ENCODE measurements at places on chromosomes 7 and 10. TPM values are rescaled to one million over a fixed set of nuclear protein-coding genes. Genes with fewer than 3 reads are reported as not detected.

DNA sequence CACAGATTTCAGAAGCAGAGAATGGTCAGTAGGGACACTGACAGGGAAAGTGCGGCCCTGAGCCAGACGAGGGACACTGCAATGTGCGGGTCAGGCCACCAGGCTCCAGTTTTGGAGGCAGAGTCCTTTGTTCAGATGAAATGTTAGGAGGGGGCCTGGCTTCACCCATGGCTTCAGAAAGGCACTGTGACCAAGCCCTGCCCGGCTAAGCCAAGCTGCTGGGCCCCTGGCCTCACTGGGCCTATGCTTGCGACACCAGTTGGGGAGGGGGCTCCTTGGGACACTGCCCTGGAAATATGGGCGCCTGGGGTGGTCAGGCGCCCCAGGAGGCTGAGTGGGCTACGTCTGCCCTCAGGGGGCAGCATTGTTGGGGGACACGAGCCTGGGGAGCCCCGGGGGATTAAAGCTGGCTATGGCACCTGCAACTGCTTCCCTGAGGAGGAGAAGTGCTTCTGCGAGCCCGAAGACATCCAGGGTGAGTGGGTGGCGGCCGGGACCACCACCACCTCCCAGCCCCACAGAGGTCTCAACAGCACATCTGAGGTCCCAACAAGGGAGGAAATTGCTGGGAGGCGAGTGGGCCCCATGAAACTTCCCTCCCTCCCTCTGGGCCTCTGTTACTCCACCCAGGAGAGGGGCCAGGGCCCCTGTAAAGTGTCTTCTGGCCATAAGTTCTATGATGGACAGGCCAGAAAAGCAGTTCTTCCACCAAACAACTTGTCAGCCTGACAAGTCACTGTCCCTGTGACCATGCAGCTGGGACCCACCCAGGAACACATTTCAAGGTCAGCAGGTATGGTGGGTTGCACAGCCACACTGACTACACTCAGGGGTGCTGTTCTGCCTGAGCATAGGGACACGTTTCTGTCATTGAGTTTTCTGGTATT, 24.8 kb upstream of the CSGALNACT2 start:
- no peak for DNase-seq

GRCh38 chr7:95469848-95470247, 15.9 kb upstream of the ASB4 start:
- DNase-seq, result no peak

DNA sequence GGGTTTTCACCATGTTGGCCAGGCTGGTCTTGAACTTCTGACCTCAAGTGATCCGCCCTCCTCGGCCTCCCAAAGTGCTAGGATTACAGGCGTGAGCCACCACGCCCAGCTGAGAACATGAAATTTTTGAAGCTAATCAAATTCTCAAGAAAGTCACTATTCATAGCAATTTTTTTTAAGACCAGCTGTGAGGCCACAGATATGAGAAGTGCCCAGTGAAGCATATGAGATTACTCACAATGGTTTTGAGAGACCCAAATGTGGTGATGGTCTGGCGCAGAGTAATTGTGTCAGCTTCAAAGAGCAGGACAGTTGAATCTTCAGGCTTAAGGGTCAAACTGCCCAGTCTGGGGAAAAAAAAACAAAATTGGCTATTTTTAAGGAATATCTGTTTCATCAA, 16.2 kb downstream of the NCOA4 start:
- no peak for DNase-seq

GRCh38 chr7:30787486-30787885, 16.3 kb downstream of the MINDY4 start:
- no peak for DNase-seq

DNA sequence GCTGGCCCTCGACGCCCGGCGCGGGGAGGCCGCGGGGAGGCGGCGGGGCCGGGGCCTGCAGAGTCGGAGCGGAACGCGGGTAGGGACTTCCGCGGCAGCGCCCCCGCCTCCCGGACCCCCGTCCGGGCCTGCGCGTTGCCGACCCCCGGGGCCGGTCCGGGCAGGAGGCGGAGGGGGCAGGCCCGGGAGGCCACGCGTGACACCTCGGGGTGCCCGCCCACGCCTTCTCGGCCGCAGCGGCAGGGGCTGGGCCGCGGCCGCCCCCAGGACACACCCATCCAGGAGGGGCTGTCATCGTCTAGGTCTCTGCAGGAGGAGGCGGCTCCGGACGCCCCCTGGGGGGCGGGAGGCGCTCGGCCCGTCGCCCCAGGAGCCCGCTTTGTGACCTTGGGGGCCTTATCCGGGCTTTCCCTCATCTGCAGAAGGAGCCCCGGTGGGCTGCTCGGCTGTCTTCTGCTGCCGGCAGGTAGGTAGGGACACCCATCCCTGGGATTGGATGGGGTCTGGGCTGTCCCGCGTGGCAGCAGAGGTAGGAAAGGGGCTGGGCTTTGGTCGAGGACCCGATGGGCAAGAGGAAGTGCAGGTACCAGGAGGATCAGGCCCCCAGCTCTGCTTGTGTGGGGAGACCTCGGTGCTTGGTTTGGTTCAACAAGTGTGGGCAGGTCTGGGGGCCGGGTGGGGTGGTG, 569 bp downstream of the ZNF316 start:
- no peak for DNase-seq

EVX1 gene
- polyA plus RNA-seq, result not detected

HDAC9 gene
- 3.1 TPM for polyA plus RNA-seq

TAS2R16 gene
- polyA plus RNA-seq, result not detected
